Stimulated activated CD8-positive, alpha-beta memory T cell treated with anti-CD3 and anti-CD28 coated beads, Interleukin-15, amount 100 ng/mL, for 1 hour (primary cell): ENCODE measurements at places on chromosomes 3 and 15.

DNA sequence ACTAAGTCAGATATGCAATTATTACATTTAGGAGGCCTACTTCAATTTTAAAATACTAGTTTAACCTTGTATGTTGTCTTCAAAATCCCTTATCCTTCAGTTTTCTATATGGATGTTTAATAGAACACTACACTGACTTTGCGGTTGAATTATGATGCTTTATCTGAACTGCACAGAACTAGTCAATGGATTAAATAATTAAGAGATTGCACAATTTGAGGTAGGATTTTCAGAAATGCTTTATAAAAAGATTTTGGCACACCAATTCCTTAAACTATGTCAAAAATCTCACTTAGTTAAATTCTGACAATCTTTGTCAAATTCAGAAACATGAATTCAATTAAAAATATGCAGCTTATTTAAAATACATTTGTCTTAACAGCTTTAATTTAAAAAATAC is 28.1 kb downstream of the ATOSA start:
- no peak for DNase-seq

DNA sequence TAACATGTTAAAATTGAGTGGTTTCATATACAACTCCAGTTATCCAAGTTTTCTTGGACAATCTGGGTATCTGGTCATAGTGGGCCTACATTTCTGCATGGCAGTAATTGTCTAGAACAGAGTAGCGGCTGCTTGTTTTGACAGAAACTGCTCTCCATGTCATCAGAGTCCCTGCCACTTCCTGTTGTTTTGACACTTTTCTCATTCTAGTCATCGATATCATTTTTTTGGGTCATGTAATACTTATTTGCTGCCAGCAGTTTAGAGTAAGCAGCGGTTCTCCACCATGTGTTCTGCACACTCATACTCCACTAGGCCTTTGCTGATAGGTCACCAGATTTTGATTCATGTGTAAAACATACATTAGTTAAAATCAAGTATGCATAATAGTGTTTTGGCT is 81.5 kb downstream of the SLC25A26 start:
- no peak for DNase-seq

- DNase-seq = no peak
Measured at GRCh38 chr3:30658328-30659052, 52.1 kb downstream of the TGFBR2 start.

- no peak for DNase-seq
Measured at GRCh38 chr15:34275154-34275553, 50.3 kb downstream of the EMC4 start.

GRCh38 chr3:69752241-69752640 is 13.0 kb downstream of the MITF start:
- DNase-seq = no peak

- DNase-seq = no peak
Measured at GRCh38 chr3:152583963-152584362, 251.0 kb upstream of the P2RY1 start.

GRCh38 chr3:93969443-93969842 is 4.3 kb downstream of the PROS1 start:
- no peak for DNase-seq

DNA sequence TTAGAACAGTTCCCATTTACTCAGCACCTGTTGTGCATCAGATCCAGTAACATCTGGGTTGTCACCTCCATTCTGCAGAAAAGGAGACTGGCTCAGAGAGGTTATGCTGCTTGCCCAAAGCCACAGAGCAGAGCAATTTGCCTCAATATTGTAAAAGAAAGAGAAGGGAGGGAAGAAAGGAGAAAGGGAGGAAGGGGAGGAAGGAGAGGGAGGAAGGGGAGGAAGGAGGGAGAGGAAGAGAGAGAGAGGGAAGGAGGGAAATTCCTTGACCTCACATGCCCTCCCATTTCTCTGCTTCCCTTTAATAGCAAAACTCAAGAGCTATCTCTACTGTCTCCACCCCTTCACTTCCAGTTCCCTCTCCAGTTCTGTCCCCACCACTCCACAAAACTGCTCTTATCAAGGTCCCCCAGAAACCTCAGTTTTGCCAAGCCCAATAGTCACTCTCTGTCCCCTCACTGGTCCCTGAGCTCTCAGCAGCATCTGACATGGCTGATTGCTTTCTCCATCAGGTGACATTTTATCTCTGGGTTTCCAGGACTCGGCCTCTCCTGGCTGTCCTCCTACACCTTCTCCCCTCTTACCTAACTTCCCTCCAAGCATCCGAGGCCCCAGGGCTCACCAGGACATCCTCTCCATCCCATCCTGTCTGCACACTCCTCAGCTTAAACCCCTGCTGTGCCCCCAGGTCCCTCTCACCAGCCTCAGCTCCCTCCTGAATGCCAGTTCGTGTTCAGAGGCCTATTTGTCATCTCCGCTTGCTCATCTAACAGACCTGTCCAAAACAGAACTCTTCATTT is 104.7 kb upstream of the LINGO1 start:
- DNase-seq = no peak

GRCh38 chr15:67403428-67404154 is 117.3 kb upstream of the C15orf61 start:
- no peak for DNase-seq

- no peak for DNase-seq
Measured at GRCh38 chr3:69095636-69096035, 10.9 kb downstream of the ARL6IP5 start.

GRCh38 chr3:96465521-96465920 is 348.9 kb upstream of the EPHA6 start:
- DNase-seq = no peak

DNA sequence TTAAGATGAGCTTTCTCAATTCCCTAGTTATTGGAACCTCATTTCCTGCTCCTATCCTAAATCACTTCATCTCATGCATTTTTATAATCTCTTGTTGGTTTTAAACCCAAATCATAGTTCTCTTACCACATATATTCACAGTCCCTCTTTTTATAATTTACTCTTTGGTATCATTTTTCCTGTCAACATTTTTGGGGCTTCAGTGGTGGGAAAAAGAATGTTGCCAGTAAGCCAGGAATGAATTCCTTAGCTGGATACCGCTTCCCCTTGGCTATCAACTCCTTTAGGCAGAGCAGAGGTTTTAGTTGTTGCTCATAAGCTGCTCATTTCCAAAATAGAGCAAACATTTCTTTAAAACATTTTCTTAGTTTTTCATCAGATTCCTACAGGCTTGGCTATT is 112.3 kb downstream of the GALK2 start:
- DNase-seq = no peak

GRCh38 chr3:43647331-43648166 is 25.7 kb upstream of the ANO10 start:
- no peak for DNase-seq

DNA sequence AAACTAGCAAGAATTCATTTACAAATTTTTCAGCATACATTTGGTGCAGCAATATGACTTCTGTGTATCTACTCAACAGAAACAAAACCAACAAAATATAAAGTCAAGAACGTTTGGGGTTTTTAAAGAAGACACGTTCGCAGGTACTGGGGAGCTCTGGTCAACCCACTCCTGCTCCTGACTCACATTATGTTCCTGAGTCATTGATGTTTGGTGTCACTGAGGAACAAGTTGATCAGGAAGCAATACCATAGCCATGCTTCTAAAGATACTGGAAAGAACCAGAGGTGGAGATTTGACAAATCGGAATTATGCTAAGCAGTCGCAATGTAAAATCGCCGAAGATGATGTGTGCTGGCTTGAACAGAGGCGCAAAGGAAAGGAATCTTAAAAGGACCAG is 22.0 kb downstream of the SLC4A7 start:
- no peak for DNase-seq
